Right kidney (tissue), 9 donors: ENCODE measurements at places on chromosomes 5 and 9.

DNA sequence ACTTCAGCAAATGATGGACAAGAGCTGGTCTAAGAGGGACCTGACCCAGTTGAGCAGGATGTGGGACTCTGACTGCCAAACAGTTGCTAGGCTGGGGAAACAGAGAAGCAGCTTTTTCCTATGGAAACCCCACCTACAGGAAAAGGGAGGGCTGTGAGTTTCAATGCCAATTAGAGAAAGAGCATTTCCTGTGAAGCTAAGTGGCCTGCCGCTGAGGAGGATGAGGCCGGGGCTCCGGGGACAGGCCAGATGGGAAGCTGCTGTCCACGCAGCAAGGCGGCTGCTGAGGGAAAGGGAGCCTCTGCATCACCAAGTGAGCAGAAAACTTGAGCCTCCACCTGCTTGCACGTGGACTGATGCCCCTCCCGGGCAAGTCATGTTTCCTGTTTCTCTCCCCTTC is at the start of gene PCDH12:
PCDH12 (minus strand) TSS at position 90 of the 400 bp plus-strand sequence. CDS start 351 bp downstream, outside the sequence.
- peak; percentile 33 for DNase-seq

DNA sequence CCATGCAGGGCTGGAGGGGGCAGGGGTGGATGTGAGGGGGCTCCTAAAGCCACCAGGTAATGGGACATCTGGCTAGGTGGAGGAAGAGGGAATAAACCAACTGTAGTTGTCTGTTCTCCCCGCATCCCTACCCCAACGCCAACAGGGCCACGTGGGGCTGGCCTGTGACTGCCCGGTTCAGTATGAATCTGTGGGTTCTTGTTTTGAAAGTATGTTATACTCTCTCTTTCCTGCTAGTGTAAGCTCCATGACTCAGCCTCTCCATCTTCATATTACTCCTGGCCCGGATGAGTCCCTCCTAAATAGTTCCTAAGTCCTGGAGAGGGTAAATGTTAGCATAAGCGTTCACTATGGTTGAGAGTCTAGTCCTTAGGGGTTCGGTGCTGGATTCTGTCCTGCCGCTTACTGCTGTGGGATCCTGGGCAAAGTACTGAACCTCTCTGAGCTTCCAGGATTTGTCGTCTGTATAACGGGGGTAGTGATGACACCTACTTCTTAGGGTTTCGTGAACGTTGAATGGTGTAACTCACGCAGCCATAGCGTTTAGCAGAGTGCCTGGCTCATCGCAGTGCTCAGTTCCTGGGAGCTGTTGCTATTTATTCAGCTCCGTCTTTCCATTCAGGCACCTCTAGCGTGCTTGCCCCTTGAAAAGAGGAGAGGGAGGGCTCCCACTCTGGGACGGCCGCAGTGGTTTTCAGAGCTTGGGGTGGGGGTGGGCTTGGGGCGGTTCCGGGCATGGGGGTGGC is 28.8 kb downstream of the LHX2 start:
- DNase-seq = no peak

- peak; percentile 80 for DNase-seq
These were observed at the start of gene FAXDC2 for GRCh38 chr5:154850255-154851062. TSS of gene FAXDC2 (minus strand) at chr5:154850603. CDS start at chr5:154838178, 12,425 bp downstream.

- no peak for DNase-seq
These were observed 122.7 kb upstream of the TNC start for GRCh38 chr9:115240676-115241075.

GRCh38 chr5:113371721-113372196 is 63.0 kb downstream of the TSSK1B start:
- DNase-seq = no peak

DNA sequence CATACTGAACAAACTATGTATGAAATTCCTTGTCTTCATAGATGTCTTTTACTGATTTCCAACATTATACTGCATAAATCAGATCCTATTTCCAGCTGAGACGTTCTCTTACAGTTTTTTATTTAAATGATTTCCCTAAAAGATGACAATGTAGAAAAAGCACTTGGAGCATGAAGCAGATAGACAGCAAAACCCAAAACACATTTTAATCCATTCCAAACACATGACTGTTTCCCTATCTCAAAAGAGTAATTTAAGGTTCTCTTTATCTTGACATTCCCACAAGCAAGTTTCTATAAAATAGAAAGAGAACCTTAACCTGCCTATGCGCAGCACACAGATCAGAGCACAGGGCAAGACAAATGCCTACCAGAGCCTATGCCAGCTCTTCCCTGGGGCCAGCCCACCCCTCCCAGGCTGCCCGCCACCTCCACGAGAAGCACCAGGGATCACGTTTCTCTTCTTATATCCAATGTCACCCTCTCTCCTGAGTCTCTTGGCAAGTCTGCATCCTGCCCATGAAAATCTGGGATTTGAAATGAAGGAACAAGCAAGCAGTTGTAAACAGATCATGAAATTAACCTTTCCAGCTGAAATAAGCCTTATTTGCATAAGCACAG is 52.4 kb downstream of the RETREG1 start:
- DNase-seq = no peak

GRCh38 chr5:55363856-55364255 is 56.1 kb downstream of the MTREX start:
- DNase-seq = no peak

DNA sequence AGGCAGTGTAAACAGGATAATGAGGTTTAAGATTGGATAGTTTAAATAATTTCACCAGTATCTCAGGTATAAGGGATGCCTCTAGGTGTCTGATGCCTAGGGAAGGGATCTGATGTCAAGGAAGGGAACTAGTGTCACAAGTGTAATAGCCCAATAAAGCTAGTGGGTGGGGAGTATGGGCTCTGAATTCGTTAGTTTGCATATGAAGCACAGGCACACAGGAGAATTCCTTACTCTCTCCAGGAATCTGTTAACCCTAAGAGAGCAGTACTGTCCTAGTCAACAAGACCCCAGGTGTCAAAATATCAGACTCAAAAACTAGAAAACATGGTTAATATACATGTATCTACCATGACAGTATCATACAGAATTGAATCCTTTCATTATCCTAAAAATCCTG is 352.5 kb upstream of the CYLC2 start:
- no peak for DNase-seq

- DNase-seq = no peak
These were observed 278.8 kb downstream of the EBF1 start for GRCh38 chr5:158820891-158821290.

DNA sequence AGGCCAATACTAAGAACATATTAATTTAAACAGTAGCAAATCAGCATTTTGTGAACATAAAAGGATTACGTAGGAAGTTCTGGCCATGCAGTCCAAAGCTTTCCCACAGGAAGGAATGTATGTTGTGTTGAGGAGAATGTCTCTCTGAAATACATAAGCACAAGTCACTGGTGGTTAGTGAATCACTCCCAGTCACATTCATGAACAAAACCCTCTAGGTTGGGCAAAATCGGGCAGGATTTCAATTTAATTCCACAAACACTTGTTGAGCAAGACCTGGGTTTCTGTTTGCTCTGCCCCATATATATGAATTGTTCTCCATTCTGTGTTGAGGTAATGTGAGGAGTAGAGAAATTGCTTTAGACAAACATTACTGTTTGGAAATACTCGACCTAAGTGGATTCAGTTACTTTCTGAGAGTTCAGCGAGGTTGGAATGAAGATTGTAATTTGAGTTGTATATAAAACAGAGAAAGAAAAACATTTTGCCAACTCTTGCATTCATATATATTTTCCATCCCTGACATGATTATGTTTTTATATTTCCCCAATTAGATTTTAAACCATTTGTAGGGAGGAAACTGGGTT is 127.6 kb upstream of the RPS23 start:
- no peak for DNase-seq

GRCh38 chr5:132100672-132101261 is 27.2 kb downstream of the CSF2 start:
- no peak for DNase-seq

- DNase-seq = no peak
These were observed 273.7 kb downstream of the SYK start for GRCh38 chr9:91075279-91075678.

DNA sequence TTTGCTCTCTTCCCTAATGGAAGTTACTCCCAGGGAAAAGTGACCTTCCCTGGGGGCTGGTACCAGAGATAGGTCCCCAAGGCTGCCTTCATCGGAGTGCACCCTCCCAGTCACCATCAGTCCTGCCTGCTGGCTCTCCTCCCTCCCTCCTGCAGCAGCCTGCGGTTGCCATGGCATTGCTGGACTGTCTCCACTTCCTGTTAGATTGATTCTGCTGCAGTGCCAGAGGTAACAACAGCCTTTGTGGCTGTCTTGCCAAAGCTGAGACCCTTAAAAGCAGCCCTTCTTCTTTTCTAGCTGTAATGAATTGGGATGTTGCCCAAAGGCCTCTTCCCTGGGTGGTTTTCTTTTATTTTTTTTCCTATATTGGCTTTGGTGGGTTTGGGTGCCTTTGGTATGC is 78.1 kb upstream of the PRLR start:
- no peak for DNase-seq

DNA sequence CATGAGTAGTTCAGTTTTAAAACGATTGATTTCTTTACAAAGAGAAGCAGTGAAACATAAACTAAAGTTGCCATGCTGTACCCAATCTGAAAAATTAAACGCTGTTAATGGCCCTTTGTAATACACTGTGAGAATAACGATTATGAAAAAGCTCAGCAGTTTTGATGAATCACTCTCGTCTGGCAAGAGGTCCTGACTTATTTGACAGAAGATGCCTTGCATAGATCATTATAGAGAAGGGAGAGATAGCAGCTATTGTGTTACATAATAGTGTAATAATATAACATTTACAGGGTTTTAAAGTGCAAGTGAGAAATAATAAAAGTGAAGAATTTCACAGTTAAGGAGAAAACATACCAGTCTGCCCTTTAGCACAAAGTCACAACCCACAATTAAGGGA is 361.5 kb upstream of the CDH10 start:
- DNase-seq = no peak

DNA sequence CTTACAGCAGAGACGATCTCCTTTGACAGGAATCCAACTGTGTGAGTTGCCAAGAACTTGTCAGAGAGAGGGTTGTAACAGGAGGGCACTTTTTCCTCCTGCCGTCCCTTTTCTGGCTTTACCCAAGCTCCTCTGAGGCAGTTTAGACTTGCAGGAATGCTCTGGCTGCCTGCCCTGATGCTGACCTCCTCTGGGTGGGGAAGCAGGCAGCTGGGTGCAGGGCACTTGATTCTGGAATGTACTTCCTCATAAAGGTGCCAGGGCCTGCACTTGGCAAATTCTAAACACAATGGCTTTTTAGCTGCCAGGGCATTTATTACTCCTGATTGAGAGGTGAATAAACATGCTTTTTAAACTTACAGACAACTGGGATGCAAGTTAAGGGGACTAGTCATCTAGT is 190.4 kb downstream of the EPB41L4A start:
- DNase-seq = no peak

DNA sequence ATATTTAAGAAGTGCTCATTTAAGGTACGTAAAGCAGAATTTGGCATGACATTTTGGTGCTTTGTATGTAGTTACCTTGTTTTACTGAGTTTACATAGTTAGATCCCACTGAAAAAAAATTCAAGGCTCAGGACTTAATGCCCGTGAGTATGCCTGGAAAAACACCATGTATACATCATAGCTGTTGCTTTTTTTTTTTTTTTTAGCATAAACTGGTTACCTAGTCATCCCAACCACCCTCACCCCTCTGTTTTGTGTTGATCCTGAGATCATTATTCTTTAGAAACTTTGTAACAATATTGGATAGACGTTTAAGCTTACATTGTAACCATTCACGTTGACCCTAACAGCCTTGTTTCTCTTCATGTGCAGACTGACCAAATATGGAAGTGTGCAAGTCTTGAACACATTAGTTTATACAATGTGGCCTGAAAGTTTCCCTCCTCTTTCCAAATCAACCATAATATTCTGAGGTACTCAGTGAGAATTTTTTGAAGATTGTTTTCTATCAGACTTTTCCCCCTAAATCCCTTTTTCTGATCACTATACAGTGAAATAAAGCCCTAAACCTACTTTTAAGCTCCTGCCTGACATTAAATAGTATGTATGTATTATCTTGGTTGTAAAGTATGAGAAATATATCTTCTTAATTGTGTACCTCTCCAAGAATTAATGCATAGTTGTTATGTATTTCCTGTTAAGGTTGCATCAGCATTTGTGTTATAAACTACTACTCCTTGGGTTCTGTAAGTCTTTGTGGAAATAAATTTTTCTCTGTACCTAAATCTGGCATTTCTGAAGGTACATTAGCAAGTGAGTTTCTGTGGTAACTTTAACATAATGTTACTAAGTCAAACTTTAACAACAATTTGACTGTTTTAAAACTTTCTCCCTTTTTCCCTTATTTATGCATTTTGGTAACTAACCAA is 4.4 kb downstream of the RABGAP1 start:
- DNase-seq = no peak

- no peak for DNase-seq
These were observed 10.2 kb downstream of the FOXI1 start for GRCh38 chr5:170115925-170116324.

DNA sequence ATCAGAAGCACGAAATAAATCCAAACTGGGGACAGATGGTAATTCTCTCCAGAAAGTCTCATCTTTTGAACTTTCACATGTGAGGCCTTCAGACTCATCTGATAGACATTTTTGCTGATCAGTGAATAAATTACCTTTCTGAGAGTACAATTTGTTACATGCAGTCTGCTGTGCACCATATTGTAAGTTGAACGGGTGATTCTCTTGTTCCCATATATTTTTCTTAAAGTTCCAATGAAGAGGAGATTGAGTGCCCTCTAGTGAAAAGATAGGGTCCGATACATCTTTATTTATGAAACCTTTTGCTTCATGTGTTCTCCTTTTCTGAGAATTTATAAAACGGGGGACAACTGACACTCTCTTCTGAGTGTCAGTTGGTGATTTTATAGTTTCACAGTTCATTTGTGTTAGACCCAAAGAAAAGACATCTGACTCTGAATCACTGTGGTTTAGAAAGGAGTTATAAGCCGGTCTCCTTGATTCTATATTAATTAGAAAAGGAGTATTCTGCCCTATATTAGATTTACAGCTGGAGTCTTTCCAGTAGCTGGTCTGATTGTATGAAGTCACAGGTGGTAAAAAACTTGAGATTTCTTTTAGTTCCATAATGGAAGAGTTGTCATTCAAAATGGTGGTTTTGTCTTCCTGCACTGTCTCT is 30.4 kb downstream of the GNG10 start:
- peak; percentile 10 for DNase-seq
